Glomerular endothelial cell (primary cell): ENCODE measurements at places on chromosomes 12 and 14. TPM values are rescaled to one million over a fixed set of nuclear protein-coding genes. Genes with fewer than 3 reads are reported as not detected.

Gene DTX1
- total RNA-seq: 0.34 and 3.2 TPM in 2 replicates

Gene ACRBP
- total RNA-seq: 0.58 TPM in 1 of 2 replicates, not detected in the other

DNA sequence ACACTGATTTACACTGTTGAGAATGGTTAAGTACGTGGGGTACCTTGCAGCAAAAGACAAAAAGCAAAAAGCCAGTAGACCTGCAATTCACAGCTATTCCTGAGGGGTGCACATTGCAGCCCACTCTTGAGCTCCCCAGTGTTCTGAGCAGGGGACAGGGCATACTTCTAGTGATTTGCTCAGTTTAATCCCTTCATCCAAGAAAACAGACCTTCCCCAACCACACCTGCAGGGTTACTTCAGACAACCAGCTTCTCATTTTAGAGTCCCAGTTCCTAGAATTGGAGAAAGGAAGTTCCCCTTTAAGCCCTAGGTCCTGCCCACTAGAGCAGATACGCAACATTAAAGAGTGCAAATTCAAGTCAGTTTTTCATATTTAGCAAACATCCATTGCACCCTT, 3.6 kb upstream of the WSB2 start:
- DNase-seq: no peak

GRCh38 chr14:32679927-32680612, 258.6 kb upstream of the NPAS3 start:
- DNase-seq: no peak

GRCh38 chr12:66035288-66035966, 95.1 kb downstream of the LLPH start:
- peak; percentile 41 for DNase-seq
